ENCODE measurements at places on chromosomes 13 and 19.
A peak's percentile ranks its signal among the peaks of the same experiment; 100 is the strongest.

DNA sequence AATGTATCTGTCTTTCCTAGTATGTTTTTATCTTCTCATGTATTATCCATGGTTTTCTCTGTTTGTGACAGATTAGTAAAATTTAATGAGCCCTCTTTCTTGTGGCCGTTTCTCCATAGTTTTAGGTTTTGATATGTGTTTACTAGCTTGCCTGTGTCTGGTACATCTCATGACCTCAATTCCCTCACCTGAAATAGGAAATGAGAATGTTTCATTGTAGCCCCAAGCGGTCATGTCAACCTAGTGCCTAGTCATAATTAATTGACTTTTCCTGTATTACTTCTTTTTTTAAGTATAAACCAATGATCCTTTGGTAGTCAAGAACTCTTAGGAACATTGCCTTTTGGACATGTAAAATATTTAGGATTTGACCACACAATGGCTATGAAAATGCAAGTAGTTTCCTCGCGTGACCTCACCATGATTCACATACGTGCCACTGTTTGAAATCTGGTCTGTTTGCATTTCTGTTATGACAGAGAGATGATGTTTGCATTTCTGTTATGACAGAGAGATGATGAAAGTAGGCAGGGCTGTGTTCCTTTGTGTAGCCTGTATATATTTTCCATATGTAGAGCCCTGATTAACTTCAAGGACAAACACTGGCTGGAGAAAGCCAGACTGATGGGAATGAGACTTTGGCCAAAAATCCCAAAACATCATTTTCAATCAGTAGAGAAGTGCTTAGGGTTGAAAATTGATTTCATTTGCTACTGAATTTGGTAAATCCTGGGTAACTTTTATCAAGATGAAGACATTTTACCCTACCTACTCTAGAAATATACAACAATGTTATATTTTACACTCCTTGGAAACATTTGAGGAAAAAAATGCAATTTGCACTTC, 104.8 kb downstream of the TNFRSF19 start:
- DNase-seq, result no peak

DNA sequence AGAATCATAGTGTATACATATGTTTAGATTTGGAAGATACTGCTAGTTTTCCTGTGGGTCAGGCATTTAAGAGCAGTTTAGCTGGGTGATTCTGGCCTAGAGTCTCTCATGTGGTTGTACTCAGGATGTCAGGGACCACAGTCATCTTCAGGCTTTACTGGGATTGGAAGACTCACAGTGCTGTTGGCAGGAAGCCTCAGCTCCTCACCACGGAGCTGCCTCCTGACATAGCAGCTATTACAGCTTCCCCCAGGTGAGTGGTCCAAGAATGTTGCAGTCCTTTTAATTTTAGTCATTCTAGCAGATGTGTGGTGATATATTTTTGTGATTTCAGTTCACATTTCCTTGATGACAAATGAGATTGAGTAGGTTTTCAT, 16.9 kb upstream of the GPR18 start:
- DNase-seq, result no peak

GRCh38 chr13:100245104-100245503, 156.2 kb downstream of the PCCA start:
- no peak for DNase-seq

GRCh38 chr13:20814224-20814910, 40.6 kb upstream of the EEF1AKMT1 start:
- no peak for DNase-seq

DNA sequence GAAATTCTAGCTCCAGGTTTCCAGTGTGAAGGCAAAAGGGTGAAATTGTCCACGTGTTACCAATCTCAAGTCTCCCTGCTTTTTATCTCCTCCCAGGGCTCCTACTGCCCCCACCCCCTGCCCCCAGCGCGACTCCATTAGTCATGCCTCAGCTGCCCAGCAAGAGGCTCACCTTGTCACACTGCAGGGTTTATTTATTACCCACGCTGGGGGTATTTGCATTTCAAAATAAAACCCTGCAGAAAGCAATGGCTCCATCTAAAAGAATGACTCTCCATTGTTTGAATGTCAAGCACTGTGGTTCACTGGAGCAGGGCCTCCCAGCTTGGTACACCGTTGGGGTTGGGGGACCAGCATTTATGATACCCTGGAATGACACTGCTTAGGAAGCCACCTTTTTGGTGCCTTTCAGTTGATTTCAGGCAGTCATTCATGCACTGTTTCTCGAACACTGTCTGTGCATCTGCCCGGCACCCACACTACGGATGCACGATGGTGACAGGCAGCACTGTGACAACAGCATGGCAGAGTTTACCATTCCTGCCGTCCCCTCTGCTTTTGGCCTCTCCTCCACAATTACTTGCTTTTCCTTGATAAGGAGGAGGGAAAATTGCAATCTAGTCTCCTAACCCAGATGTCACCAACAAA, 9.9 kb upstream of the POP4 start:
- DNase-seq, result peak; percentile 7

GRCh38 chr13:51269039-51269438, 46.8 kb downstream of the FAM124A start:
- no peak for DNase-seq

DNA sequence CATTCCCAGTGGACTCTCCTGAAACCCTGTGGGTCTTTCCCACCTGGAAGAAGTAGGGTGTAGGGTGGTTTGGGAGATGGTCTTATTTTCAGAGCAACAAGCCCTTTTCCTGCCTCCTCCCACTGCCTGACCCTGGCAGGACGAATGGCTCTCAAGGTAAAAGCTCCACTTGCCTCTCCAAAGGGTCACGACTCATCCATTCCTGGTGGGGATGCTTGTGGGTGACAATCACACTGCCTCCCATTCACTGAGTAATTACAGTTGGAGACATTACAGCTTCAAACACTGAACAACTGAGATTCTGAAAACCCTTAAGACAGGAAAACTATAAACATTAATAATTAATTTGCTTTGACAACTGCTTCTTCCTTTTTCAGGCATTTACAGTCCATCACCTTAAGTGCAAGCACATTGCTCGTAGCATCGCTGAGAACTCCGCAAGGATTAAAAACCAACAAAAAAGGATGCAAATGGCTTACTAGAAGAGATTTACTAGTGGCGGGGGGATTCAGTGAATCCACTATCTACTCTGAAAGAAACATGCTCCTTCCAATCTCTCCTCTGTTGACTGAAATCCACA, 199.6 kb upstream of the IRS2 start:
- DNase-seq, result no peak
